ENCODE measurements at places on chromosomes 16 and 17. TPM values are rescaled to one million over a fixed set of nuclear protein-coding genes. Genes with fewer than 3 reads are reported as not detected.

DNA sequence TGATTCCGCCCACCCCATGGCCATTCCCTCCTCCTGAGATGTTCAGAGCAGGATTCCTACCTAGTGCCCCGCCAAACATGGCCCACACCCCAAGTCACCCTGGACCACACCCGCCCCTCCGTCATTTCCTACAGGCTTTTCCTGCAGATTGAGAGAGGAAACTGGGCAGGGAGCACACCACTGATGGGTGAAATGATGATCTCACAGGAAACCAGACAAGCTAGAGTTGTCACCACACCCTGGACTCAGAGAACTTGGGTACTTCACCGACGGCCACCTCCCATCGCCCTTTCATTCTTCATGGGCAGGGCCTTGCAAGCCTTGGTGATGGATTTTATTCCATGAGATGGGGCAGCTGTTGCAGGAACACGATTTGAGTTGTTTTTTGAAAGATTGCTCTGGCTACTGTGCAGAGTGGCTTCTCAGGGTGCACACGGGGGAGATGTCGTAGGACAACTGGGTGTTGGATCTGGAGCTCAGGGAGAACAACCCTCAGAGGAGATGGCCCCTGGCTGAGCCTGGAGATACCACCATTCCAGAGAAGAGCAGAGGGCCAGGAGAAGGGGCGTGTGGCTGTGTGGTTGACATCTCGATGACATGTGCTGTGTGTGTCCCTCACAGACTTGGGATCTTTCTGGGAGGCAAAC is 7.4 kb upstream of the B9D1 start:
- H3K4me3 ChIP-seq, result no peak overlapping the region
- H3K4me1 ChIP-seq, result peaks cover 3% of the 10 kb centered on the region
- H3K27ac ChIP-seq, result no peak overlapping the region
- H3K36me3 ChIP-seq, result no peaks in the 10 kb centered on the region
- no peaks in the 10 kb centered on the region for H3K27me3 ChIP-seq

DNA sequence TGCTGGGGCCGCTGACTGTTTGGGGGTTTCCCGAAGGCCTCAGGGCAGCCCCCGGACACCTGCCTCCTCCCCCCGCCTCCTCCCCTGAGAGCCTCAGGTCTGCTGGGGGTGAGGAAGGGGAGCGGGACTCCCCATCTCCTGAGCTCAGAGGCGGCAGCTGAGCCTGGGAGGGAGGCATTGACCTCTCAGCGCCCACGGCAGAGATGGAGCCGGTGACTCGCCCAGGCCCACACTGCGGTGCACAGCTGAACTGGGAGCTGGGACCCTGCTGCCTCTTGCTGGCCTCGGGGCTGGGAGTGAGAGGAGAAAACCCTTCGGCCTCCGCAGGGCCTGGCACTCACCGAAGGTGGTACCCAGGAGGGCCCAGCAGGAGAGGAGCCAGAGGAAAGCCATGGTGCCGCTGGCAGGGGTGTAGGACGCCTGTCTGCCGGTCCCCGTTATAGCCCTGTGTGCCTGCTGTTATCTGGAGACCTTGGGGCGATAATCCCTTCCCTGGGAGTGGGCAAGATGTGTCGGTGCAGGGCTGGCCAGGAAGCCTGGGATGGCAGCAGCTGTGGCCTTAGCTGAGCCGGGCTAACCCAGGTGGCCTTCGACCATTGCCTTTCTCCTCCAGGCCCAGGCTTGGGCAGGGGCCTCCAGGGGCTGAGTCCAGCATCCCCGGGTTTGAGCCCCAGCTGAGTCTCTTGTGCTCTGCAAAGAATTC is at the start of gene CTRB2:
Gene CTRB2 (minus strand): TSS at position 413 of the 703 bp plus-strand sequence. CDS start 20 bp downstream, at position 393.
- no peaks in the 10 kb centered on the region for H3K36me3 ChIP-seq
- H3K27ac ChIP-seq, result peak within 1 kb of the TSS; percentile 97
- H3K4me3 ChIP-seq, result peak within 1 kb of the TSS; percentile 83
- H3K27me3 ChIP-seq, result no peaks in the 10 kb centered on the region
- H3K4me1 ChIP-seq, result peaks cover 53% of the 10 kb centered on the region

DNA sequence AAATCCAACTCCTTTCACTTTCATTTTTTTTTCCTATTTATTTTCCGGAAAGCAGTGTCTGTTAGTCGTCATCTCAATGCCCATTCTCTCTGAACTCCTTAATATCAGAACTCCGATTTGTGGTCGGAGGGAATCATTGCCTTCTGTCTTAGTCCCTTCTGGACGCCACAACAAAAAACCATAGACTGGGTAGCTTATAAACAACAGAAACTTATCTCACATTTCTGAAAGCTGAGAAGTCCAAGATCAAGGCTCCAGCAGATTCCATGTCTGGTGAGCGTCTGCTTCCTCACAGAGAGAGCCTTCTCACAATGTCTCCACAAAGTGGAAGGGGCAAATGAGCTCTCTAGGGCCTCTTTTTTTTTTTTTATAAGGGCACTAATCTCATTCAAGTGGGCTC is 296.6 kb upstream of the CDH11 start:
- no peaks in the 10 kb centered on the region for H3K4me1 ChIP-seq
- no peaks in the 10 kb centered on the region for H3K27me3 ChIP-seq
- no peaks in the 10 kb centered on the region for H3K36me3 ChIP-seq
- no peak for DNase-seq
- no peak overlapping the region for H3K27ac ChIP-seq

DNA sequence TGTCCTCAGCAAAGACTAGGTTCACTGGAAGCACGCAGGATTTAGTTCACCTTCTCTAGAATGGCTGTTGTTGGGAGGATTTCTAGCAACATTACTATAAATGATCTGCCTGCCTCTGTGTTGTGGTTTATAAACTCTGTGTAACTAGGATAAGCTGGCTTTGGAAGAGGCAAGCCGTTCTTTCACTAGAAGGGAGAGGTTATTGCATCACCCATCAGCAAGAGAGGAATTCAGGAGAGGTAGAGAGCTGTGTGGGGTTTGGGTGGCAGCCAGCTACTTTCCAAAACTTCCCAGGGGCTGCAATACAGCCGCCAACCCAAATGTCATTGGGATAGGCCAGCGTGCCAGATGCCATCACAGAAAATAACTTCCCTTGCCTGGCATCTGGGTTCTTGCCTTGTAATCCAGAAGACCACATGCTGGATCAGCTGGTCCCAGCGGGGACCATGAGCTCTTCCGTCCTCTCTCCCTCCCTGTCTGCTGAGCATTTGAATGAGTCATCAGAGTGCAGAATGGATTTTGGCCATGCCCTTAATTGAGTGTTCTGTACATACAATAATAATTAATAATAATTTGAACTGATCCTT is 95.7 kb upstream of the RBFOX1 start:
- no peaks in the 10 kb centered on the region for H3K27me3 ChIP-seq
- H3K4me1 ChIP-seq, result no peaks in the 10 kb centered on the region
- H3K4me3 ChIP-seq, result no peak overlapping the region
- no peak for DNase-seq

GRCh38 chr16:22325598-22326368 is 28.6 kb downstream of the POLR3E start:
- DNase-seq, result no peak
- H3K27ac ChIP-seq, result no peak overlapping the region
- no peak overlapping the region for H3K4me3 ChIP-seq
- peaks cover 31% of the 10 kb centered on the region for H3K36me3 ChIP-seq

GRCh38 chr16:29231244-29231643 is 175.3 kb downstream of the NPIPB11 start:
- H3K4me3 ChIP-seq, result no peak overlapping the region
- no peak for DNase-seq
- H3K27ac ChIP-seq, result no peak overlapping the region
- H3K36me3 ChIP-seq, result no peaks in the 10 kb centered on the region

The SDR42E2 gene
- not detected for total RNA-seq

The CXCL16 gene
- total RNA-seq, result 27.5 TPM

The CCL16 gene
- total RNA-seq, result 0.78 TPM

The KRTAP2-2 gene
- not detected for total RNA-seq

All from body of pancreas (tissue), 4 donors.